WTC11 (cell line): ENCODE measurements at places on chromosomes 11 and 22. TPM values are rescaled to one million over a fixed set of nuclear protein-coding genes. Genes with fewer than 3 reads are reported as not detected.
A peak's percentile ranks its signal among the peaks of the same experiment; 100 is the strongest.

The MMP11 gene
- total RNA-seq = 14.5 to 16.5 TPM (median 16.2 TPM) in 3 replicates

The PVALB gene
- total RNA-seq = 2.7 to 5.9 TPM (median 4.5 TPM) in 3 replicates

The SPI1 gene
- total RNA-seq = 0.21 to 0.59 TPM (median 0.39 TPM) in 3 replicates

- H3K4me1 ChIP-seq = peaks cover 62% of the 10 kb centered on the region
- H3K4me3 ChIP-seq = no peak overlapping the region
- H3K27me3 ChIP-seq = no peaks in the 10 kb centered on the region
- no peak for DNase-seq
These were observed 9.7 kb upstream of the GLB1L3 start for GRCh38 chr11:134266440-134266839.

The TUG1 gene
- 94.8 to 105 TPM (median 96.2 TPM) in 3 replicates for total RNA-seq

DNA sequence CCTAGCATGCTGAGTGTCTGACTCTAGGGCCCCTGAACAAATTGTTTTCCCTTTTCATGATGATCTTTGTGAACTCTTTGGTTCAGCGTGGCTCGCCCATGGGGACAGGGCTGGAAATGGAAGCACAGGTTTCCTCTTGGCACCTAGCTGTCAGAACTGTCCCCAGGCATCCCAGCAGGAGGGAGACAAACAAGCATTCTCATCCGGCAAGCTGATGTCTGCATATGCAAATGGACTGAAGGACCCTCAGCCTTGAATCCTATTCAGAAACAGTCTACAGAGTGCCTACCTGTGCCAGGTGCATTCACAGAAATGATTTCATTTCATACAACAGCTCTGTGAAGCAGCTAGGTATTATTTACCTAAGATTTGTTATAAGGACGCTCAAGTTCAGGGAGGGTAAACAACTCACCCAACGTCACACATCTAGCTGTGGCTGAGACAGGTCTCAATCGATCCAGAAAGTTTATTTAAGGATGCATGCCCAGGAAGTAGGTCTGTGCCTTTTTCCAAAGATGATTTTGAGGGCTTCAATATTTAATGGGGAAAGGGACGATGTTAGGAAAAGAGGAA lies 176.4 kb downstream of the KIRREL3 start:
- peaks cover 15% of the 10 kb centered on the region for H3K36me3 ChIP-seq
- peak; percentile 45 for DNase-seq
- peak overlapping the region; percentile 51 for H3K27ac ChIP-seq
- peaks cover 24% of the 10 kb centered on the region for H3K4me1 ChIP-seq
- H3K4me3 ChIP-seq = peak overlapping the region; percentile 20

GRCh38 chr11:39361557-39361956 lies 2097.9 kb downstream of the LRRC4C start:
- no peak for DNase-seq
- H3K27me3 ChIP-seq = peaks cover 4% of the 10 kb centered on the region
- no peak overlapping the region for H3K4me3 ChIP-seq
- H3K27ac ChIP-seq = no peak overlapping the region
- no peaks in the 10 kb centered on the region for H3K4me1 ChIP-seq

DNA sequence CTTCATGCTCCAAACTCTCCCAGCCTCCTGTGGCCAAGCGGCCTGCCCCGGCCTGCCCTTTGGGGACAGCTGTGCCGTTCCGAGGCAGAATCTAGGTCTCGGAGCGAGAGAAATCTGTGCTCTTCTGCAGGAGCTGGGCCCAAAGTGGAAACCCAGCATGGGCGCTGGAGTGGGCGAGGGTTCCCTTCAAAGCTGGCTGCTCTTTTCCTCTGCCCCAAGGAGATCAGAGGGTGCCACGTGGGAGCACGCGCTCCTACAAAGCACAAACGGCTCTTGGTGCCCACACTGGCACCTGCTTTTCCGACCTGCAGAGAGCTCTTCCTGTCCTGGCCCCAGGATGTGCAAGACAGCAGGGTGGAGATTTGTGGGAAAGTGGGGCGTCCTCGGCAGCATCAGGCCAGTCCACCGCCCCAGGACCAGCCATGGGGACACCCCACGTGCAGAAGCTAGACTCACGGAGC lies 6.9 kb downstream of the OSBPL5 start:
- peaks cover 58% of the 10 kb centered on the region for H3K4me1 ChIP-seq
- DNase-seq = no peak
- no peaks in the 10 kb centered on the region for H3K36me3 ChIP-seq
- H3K27me3 ChIP-seq = peaks cover 5% of the 10 kb centered on the region
- H3K4me3 ChIP-seq = peak overlapping the region; percentile 36; the same call in 1 of the 2 replicates
- H3K27ac ChIP-seq = 0 out of 2 replicates have a peak overlapping the region, but pooled peaks have one; percentile 3

DNA sequence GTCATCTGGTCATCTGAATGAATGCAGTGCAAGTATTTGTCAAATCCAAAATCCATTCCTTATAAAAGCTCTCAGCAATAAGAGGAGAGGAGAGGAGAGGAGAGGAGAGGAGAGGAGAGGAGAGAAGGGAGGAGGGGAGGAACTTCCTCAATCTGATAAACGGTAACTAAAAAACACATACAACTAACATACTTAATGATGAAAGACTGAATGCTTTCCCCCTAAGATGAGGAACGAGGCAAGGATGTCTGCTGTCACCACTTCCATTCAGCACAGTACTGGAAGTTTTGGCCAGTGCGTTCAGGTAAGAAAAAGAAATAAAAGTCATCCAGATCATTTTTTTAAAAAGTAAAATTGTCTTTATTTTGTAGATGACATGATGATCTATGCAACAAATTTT lies 80.4 kb downstream of the CD82 start:
- no peak overlapping the region for H3K4me3 ChIP-seq
- H3K36me3 ChIP-seq = peaks cover 16% of the 10 kb centered on the region
- DNase-seq = no peak
